Prostate gland (tissue), 2 donors: ENCODE measurements at places on chromosomes 4 and X.

DNA sequence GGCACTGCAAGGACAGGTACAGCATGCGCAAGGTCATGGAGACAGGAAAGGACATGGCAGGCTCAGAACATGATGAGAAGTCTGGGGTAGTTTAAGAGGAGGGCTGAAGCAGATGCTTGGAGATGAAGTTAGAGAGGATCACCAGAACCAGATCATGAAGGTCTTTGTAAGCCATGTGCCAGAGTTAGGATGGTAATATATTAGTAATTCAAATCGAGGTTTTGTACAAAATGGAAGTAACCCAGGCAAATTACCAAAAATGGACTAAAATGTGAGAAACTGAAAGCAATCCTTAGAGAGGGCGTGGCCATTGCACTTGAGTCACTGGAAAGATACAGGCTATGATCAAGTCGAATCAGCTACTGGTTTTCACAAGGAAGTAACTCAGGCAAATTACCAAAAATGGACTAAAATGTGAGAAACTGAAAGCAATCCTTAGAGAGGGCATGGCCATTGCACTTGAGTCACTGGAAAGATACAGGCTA is 13.5 kb downstream of the RXFP1 start:
- no peak for DNase-seq

DNA sequence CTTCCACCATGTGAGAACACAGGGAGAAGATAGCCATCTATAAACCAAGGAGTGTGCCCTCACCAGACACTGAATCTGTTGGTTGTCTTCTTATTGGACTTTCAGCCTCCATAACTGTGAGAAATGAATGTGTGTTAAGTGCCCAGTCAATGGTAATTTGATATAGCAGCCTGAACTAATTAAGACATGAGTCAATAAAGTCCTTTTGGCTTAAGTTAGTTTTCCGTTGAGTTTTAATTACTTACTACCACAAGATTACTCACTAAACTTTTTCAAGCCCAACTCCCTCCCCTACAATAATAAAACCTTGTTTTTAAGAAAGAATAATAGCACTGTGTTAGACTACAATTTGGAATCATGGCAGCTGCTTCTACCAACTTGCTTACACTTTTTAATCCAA is 324.2 kb downstream of the PCDH19 start:
- DNase-seq: no peak

GRCh38 chr4:180426938-180427337 is 1816.3 kb upstream of the TENM3 start:
- no peak for DNase-seq

- no peak for DNase-seq
Observed at GRCh38 chr4:11743236-11743635, 314.5 kb upstream of the HS3ST1 start.

GRCh38 chr4:13329963-13330362 is 154.2 kb downstream of the RAB28 start:
- no peak for DNase-seq

GRCh38 chrX:69988955-69989394 is 60.8 kb downstream of the AWAT2 start:
- no peak for DNase-seq

GRCh38 chr4:164876700-164877324 is at the start of gene APELA:
APELA (plus strand) TSS chr4:164877178; CDS start chr4:164877332, 154 bp downstream.
- no peak for DNase-seq

GRCh38 chr4:1882850-1883271 is 11.7 kb downstream of the NSD2 start:
- DNase-seq: no peak

GRCh38 chr4:139691-140090 is 15.4 kb downstream of the ZNF718 start:
- no peak for DNase-seq

- no peak for DNase-seq
Observed at GRCh38 chr4:76898385-76898692, 395 bp upstream of the SOWAHB start.

DNA sequence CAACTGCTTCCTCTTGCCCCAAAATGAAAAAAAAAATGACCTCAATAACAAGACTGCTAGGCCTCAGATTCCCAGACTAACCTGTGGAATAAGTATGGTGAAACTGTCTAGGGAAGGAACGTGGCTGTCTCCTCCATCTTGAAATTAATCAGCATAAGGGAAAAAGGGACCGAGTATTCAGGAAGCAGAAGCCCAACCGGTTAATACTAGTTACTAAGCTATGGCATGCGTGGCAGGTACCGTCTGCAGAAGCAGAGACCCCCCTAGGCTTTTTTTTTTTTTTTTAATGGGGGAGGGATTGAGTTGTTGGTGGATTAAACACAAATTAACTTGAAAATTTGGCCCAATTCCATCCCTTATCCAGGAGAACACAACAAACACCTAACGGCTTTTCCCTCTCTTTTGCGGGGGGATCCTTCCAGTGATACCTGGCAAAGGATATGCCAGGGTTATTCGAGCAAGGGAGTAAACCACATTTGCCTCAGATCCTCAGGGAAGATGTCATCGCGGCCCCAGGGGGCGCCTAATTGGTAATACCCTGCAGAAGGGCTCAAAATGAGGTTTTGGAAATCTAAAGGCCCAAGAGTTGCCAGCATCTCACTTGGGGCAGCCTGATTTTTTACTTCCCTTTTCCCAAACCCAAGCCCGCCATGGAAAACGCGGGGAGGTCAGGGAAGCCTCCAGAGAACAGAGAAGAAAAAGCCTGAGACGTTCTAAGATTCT is 893 bp downstream of the RLIM start:
- DNase-seq: peak; percentile 3

DNA sequence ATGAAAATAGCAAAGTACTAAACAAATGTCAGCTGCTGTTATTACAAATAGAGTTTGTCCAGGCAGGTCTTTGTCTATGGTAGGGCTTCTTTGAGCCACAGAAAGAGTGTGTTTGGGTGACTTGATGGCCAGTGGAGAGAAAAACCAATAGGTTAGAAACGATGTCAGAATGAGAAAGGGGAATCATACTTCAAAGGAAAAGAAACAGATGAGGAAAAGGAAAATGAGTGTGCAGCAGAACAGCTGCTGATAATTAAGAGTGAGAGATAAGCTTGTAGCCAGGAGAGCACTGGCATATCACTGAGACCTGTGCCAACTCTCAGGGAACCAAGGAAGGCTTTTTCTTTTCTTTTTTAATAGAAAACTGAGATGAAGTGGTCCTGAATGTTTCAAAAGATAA is 257.2 kb downstream of the ARHGAP24 start:
- DNase-seq: no peak

DNA sequence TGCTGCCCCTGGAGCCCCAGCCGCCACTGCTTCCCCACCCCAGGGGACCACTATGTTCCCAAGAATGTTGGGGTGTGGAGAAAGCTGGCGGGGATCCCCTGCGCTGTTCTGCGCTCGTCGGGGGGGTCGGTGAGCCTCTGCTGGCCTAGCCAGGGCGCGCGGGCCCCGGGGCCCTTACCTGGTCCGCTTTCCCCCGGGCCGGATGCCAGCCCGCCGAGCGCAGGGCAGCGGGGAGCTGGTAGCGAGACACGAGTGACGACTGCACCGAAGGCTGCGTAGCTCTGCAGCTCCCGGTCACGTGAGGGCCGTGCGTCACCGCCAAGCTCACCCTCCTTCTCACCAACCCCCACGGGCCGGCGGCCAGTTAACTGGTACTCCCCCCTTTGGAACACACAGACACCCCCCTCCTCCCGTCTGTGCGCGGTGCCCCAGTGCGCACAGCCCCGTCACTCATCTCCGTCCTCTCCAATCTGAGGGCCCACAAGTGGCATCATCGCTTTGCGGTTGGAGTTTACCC is at the start of gene BEX1:
BEX1 (minus strand) TSS at position 254 of the 517 bp plus-strand sequence. CDS start 897 bp downstream, outside the sequence.
- DNase-seq: peak; percentile 6

DNA sequence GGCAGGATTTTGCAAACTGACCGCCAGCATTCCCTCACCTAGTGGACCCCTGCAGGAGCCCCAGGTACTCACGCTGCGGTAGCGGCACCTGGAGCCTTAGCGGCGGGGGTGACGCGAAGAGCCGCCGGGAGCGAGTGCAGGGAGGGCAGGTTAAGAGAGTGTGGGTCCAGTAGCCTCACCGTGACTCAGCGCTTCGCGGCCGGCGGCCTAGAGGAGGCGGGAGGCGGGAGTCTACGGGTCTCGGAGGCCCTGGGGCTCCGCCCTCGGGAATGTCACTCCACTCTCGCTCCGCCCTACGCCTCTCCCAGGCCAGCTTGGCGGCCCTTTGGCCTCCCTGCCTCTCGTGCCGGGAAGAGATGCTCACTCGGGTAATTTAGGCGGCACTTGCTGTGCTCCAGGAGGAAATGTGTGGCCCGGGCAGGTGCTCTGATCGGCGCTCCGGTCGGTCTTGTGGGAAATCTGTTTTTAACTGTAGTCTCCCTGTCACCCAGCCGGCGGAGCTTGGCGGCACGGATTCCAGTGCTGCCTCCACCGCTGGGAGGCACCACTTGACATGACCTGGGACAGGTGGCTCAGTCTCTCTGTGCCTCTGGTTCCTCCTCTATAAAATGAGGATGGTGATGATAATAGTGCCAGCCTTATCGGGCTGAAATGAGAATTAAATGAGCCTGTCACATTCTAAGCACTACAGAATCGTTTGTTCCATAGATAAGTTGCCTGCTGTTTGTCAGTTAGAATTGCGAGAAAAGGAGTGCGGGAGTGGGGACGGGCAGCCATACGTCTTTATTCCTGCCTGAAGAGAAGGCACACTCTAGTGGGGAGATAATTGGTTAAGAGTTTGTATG is at the start of gene PIR:
PIR (minus strand) TSS at position 216 of the 845 bp plus-strand sequence. CDS start 2,076 bp downstream, outside the sequence.
- peak; percentile 75 for DNase-seq

GRCh38 chrX:114051667-114052315 is 532.1 kb upstream of the HTR2C start:
- DNase-seq: no peak

DNA sequence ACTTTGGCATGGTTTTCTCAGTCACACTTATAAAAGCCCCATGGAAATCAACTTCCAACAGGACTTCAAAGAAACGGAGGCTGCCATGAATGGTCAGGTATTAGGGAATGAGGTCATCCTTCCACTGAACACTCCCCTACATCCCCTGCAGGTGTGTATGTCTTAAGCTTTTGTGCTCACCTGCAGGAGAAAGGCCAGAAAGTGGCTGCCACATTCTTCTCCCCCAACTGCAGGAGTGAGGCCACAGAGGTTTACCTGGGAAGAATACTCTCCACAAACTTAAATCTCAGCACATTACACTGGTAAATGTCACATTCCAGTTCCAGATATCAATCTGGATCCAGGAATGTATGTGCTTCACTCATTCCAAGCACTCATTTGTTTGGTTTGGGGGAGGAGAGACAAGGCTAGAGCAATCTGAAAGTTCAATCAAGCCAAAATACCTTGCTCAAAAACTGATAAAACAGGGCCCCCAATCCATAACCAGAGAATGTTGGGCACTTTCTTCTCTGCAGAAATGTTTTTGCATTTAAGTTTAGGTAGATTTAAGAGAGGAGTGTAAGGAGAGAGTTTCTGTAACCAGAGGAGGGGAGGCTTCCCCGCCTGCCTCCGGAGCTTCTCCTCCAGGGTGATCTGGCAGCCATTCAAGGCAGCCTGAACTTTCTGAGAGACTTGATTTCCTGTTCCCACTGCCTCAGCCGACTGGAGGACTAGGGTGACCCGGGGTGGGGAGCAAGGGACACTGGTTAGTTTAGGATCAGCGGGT is 15.4 kb downstream of the FAM9C start:
- DNase-seq: peak; percentile 8

- no peak for DNase-seq
Observed at GRCh38 chr4:53730031-53730805, 138.9 kb upstream of the LNX1 start.

DNA sequence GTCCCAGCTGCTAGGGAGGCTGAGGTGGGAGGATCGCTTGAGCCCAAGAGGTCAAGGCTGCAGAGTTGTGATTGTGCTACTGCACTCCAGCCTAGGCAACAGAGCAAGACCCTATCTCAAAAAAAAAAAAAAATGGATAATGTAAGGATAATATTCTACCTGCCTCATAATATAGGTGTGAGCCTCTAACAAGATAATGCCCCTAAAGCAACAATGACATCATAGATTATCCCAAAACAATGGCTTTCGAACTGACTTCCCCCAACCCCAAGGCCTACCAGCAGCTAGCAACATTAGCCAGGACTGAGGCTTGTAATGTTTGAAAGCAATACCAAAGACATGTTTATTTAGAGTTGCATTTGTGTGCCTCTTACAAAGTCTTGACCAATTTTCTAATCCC is 33.9 kb upstream of the ATP6AP2 start:
- no peak for DNase-seq

DNA sequence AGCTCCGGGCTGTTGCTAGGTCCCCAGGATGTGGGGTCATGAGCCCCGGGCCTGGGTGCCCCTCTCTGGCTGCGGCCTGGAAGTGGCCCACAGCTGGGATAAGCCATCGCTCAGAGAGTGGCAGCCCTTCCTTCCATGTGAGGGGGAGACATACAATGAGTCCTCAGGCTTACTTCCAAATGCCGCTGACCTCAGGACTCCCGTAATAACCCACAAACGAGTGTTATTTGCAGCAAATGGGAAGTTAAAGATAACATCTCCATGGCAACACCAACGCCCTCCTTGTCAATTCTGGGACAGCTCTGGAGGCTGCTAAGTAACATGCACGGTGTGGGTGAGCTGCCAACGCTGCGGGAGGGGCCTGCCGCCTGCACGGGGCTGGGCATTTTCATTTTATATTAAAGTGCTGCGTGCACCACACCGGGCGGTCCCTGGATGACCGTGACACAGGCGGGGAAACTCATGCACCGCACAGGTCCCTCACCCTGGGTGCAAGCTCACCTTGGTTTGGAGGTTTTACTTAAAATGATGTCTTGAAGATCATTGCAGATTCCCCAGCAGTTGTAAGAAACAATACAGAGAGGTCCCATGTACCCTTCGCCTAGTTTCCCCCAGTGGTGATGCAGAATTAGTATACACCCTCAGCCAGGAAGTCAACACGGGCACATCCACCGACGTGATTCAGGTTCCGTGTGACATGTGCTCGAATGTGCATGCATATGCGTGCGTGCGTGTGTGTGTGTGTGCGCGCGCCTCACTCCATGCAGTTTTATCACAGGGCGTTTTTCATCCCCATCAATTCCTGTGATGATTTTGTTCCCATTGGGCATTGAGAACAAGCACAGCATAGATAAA is 79.4 kb downstream of the ABLIM2 start:
- no peak for DNase-seq

- no peak for DNase-seq
Observed at GRCh38 chrX:45524296-45524695, 323.6 kb upstream of the DIPK2B start.

GRCh38 chr4:47746122-47746521 is 91.7 kb downstream of the CORIN start:
- DNase-seq: no peak

- no peak for DNase-seq
Observed at GRCh38 chrX:103727115-103727514, 16.4 kb downstream of the TMEM31 start.

GRCh38 chr4:102268355-102268754 is 76.9 kb downstream of the SLC39A8 start:
- no peak for DNase-seq

DNA sequence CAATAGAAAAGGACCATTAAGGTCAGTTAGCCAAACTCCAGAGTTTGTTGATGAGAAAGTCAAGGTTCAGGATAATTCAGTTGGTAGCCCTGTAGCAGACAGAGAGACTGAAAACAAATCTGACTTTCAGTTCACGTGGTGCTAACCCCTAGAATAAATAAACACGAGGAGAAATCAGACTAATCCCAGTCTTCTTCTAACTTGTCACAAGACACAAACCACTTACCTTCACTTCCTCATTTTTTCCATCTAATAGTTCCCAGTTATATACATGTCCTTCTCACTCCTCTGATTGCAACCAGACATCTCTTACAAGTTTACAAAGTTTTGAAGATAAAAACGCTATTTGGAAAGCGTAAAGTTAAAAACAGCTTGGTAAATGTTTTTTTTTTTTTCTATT is 7.7 kb downstream of the TLR7 start:
- DNase-seq: no peak
